ENCODE measurements at places on chromosomes 3 and 15.
A peak's percentile ranks its signal among the peaks of the same experiment; 100 is the strongest.

GRCh38 chr3:36540888-36541518 lies 160.7 kb downstream of the STAC start:
- DNase-seq = no peak

DNA sequence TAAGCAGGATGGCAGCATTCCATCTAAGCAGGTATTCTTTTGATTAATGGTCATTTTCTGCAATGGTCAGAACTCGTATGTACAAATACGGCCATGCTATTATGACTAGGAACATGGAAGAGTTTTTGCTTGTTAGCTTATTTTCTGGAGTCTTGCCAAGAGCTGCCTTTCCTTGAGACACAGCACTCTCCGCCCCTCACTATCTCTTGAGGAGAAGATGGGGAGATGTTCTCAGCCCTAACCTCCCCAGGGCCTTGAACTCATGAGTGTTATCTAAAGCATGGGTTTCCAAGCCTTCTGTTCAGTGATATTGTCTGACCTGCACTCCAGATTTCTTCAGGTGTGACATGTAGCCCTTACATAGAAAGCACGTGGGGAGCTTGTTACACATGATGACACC lies 65.9 kb upstream of the ACTC1 start:
- DNase-seq = no peak

- no peak for DNase-seq
These were observed 162.5 kb downstream of the FNDC3B start for GRCh38 chr3:172201870-172202236.

GRCh38 chr15:81297147-81297572 lies 26.8 kb downstream of the STARD5 start:
- no peak for DNase-seq

DNA sequence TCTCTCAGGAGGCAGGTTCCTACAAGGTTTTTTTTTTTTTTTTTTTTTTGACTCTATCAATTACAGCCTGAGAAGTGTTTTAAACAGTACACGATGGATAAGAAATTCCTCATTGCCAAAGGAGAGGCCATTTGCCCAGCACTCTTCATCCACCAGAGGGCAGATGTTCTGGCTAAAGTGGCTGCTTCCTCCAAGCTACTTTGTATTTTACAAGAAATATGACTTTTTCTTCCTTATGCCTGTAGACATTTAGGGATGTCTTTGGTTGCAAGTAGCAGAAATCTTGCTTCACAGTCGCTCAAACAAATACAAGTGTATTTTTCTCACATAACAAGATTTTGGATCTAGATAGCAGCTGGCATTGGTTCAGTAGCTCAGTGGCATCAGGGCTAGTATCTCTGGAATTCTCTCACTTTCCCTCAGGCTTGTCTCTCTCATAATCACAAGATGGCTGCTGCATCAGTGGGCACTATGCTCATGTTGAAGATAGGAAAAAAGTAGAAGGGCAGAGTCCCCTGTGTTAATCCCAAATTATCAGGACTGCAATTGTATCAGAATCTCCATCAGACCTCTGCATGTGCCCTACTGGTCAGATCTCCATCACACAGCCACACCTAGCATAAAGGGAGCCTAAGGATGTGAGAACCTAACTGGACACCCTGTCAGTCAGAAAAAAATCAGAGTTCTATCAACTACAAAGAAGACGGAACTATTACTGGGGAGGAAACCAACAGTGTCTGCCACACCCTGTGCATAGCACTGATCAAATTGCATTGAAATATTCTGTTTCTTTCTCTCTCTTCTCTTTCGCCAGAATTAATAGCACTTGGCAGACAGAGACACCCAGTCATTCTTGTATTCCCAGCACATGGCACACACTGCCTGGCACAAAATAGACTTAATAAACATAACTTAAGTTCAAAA lies 138.9 kb upstream of the COL8A1 start:
- no peak for DNase-seq

DNA sequence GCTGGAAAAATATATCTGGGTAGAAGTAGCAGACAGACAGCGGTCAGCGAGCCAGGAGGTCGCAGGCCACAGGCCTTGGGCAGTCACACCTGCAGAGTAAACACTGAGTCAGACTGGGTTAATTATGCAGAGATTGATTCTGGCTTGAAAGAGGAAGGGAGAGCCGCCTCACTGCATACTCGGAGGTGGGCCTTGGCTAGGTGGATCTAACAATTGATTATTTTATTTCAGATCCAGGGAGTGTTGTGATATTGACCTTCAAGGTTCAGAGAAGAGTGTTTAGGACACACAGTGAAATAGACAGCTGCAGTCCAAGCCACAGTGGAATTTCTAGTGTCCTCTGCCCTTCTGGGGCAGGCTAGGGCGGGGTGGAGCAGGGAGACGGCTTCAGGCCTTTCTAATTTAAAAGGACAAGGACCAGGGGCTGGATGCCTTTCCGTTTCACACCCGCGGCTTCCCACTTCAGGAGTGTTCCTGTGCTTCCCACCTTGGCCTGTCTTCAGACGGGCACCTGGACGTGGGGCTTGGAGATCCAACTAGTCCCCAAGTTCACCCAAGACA lies 237.3 kb downstream of the XXYLT1 start:
- no peak for DNase-seq

GRCh38 chr3:51539291-51539941 lies 897 bp downstream of the RAD54L2 start:
- peak; percentile 2 for DNase-seq

- no peak for DNase-seq
These were observed 184.1 kb upstream of the FEZF2 start for GRCh38 chr3:62557450-62557849.

- no peak for DNase-seq
These were observed 29.1 kb downstream of the CADM2 start for GRCh38 chr3:84987706-84988504.

GRCh38 chr3:127411083-127411727 lies 123.4 kb upstream of the PRR20G start:
- no peak for DNase-seq

- no peak for DNase-seq
These were observed 92.4 kb downstream of the COL6A6 start for GRCh38 chr3:130609166-130609979.

DNA sequence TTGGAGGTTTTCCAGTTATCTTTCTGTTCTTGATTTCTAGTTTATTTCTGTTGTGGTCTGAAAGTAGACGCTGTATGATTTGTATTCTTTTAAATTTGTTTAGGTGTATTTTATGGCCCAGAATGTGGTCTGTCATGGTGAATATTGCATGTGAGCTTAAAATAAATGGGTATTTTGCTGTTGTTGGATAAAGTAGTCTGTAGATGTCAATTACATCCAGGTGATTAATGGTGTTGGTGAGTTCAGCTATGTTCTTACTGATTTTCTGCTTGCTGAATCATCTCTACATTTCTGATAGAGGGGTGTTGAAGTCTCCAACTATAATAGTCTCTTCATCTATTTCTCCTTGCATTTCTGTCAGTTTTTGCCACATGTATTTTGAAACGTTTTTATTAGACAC lies 383.3 kb upstream of the SGO1 start:
- no peak for DNase-seq

DNA sequence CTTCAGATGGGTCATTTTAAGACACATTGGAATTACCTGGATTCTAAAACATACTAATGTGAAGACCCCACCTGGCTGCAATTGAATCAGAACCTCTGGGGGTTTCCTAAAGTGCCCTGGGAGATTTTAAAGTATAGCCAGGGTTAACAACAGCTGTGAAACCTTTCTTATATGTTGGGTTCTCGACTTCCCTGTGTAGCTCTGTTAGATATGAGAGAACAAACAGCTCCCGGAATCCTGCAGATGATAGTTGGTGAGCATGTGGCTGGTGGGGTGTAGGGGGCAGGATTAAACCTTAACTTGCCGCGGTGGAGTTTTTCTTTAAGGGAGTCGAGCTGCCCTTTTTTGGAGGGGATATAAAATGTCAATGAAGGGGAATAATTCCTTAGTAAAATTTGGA lies 12.1 kb downstream of the PLCL2 start:
- no peak for DNase-seq

GRCh38 chr3:143643905-143644304 lies 204.4 kb downstream of the SLC9A9 start:
- DNase-seq = no peak

DNA sequence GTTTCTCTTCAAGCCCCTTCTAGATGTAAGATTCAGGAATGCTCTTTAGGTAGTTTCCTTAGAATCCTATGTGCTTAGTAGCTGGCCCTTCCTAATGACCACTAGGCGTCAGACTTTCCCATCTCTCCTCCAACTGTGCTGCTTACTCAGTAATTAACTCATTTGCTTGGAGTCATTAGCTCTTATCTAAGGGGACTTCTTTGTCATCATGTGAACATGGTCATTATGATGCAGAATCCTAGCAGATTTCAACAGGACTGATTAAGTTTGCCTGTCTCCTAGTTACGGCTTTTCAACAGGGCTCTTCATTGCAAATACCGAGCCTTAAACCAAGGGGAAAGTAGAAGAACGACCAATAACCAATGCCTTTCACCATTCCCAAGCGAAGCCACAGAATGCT lies 46.4 kb downstream of the GJD2 start:
- DNase-seq = no peak

DNA sequence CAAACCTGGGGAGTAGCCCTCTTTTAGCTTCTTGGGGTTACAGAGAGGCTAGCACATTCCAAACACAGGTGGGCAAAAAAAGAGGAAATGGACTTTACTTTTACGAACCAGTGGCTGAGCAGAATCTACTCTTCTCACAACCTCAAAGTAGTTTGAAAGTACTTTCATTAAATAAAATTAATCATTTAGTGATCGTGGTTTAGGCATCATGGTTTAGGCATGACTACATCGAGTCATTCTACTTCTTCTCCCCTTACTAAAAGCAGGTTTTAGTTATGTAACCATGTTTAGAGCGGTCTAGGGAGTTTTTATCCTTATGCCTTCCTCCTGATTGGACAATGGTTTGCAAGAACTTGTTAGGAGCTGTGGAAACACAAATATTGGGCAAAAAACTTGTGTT lies 2.5 kb upstream of the GREM1 start:
- DNase-seq = no peak

GRCh38 chr3:196643201-196643749 lies 3.8 kb downstream of the NRROS start:
- DNase-seq = peak; percentile 90

DNA sequence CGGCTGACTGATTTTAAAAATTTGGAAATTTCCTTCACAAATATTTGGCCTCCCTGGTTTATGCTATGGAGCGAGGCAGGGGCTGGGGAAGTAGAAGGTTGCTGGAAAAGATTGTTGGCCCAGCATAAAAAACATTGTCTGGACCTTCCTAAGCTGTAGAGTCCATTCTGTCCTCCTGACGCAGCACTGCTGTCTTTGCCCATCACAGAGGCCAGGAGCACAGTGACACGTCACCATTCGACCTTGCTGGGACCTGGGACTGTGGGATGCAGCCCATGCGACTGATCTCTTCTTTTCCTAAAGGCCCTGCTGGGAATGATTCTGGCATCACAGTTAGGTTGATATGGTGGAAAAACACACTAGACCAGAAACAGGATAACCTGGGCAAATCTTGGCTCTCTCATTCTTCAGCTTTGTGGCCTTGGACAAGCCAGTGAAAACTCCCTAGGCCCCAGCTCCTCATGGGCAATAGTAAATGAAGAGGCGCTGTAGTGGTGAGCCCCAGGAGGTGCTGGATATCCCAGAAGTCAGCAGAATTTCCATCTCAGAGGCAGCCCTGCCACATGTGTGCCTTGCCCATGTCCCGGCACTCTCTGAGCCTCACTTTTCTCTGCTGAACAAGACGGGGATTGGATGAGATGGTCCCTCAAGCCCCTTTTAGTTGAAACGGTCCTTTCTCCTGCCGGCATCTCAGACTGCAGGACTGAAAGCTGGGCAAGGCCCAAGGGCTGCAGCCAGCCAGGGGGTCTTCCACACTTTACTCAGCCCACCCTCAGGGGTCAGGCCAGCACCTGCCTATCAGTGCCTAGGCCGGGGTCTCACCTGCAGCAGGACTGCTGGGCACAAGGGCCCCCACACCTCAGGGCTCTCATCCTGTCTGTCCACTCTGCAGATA lies 69.6 kb downstream of the SENP2 start:
- no peak for DNase-seq
